ENCODE measurements at places on chromosomes 11 and 22.

DNA sequence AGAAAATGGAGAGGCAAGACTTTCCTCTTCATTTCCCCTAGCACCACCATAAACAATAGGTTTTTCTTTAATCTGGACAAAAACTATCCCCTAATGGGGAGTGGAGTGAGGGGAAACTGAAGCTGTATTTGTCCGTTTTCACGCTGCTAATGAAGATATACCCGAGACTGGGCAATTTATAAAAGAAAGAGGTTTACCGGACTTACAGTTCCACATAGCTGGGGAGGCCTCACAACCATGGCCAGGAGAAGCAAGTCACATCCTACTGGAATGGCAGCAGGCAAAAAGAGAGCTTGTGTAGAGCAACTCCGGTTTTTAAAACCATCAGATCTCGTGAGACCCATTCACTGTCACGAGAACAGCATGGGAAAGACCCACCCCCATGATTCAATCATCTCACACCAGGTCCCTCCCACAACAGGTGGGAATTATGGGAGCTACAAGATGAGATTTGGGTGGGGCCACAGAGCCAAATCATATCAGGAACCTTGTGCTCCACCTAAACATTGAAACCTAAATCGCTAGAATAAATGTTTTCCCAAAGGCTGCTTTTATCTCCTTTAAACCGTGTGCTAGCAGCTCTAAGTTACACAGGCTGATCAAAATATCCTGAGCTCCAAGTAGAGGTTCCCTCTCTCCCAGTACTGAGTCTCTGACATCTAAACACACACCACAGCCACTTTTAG, 4.3 kb downstream of the UBQLN3 start:
- no peak for DNase-seq

- DNase-seq, result no peak
These were observed 50.9 kb upstream of the HEPHL1 start for GRCh38 chr11:93969925-93970922.

GRCh38 chr11:105918600-105918999, 103.4 kb downstream of the MSANTD4 start:
- no peak for DNase-seq

DNA sequence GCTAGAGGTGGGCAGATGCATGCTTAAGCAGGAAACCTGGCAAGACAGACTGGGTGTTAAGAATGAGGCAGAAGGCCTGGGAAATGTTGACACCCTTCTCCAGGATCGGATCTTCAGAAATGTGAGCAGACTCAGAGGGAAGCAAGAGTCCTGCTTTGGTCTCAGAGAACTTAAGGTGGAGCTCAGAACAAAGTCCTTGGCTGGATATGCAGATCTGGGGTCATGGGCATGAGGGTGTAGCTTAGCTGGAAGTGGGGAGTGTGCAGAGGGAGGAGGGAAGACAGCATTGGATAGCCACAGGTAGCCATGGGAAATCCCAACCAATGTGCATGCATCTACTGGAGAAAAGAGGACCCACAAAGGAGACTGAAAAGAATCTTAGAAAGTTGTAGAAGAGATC, 58.6 kb upstream of the CDON start:
- DNase-seq, result no peak

GRCh38 chr11:18088366-18088765, 17.5 kb downstream of the SAAL1 start:
- no peak for DNase-seq

GRCh38 chr11:128725630-128726319, 31.9 kb downstream of the FLI1 start:
- DNase-seq, result no peak

- no peak for DNase-seq
These were observed 7.9 kb upstream of the SCGB1A1 start for GRCh38 chr11:62410972-62411371.

DNA sequence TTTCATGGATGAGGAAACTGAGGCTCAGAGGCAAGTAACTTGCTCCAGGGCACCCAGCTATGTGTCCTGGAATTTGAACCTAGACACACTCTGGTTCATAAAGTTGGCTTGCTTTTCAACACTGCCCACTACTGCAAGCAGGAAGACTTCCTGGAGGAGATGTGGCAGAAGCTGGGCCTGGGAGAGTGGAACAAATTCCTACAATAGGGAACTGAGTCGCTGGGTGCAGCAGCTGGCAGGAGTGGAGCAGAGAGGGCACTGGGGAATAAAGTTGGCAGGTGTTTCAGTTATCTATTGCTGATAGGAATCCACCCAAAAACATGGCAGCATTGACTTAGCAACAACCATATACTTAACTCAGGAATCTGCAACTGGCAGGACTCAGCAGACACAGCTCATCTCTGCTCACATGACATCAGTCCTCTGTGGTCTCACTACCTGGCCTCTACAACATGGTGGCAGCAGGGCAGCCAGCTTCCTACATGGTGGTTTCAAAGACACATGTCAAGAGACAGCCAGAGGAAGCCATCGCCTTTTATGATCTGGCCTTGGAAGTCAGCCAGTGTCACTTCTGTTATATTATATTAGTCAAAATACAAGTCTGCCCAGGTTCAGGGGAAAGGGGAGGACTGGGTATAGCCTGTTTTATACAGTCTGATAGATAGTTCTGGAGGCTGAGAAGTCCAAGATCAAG, 10.6 kb upstream of the CARD10 start:
- DNase-seq, result no peak

DNA sequence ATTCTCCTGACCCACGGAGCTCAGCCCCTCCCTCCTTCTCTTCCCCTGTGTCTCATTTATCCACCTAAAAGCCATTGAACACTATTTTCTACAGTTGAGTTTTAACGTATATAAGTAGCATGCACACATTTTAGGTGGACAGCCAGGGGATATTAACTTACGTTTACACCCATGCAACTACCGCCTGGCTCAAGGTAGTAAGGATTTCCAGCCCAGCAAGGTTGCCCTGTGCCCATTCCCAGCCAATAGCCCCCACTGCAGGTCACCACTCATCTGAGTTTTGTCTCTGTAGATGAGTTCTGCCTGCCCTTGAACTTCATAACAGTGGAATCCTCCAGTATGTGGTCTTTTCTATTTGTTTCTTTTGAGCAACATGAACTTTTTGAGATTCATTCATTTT, 65.4 kb downstream of the SMIM38 start:
- DNase-seq, result no peak

DNA sequence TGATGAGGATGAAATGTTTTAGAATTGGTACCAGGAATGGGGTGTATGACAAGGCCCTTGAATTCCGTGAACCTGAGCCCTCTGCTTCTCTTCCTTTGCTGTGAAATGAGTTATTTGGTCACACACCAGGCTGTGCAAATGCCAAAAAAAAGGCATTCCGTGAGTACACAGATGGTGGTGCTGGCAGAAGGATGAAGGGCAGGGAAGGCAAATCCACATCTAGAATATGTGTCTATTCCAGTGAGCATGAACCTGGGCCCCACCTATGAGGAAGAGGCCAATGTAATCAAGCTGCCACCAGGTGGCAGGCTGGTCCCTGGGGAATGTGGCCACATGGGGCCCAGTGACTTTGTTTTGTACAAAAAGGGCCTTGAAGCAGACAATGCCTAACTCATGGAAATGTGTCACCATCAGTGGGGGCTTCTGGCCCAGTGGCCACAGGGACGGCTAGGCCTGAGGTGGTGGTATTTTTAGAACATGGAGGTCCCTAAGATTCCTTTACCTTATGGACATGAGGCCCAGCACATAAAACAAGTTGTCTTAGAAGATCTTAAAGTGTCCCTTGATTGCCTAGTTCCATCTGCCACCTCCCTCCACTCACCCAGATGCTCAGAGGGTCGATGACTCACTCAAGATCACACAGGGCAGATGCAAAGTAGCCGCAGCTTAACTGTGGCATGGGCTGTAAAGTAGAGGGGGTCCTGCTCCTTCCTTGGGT, 3.9 kb upstream of the RNF215 start:
- DNase-seq, result peak; percentile 72

- peak; percentile 63 for DNase-seq
These were observed 30.7 kb downstream of the SCUBE2 start for GRCh38 chr11:9060700-9061111.

DNA sequence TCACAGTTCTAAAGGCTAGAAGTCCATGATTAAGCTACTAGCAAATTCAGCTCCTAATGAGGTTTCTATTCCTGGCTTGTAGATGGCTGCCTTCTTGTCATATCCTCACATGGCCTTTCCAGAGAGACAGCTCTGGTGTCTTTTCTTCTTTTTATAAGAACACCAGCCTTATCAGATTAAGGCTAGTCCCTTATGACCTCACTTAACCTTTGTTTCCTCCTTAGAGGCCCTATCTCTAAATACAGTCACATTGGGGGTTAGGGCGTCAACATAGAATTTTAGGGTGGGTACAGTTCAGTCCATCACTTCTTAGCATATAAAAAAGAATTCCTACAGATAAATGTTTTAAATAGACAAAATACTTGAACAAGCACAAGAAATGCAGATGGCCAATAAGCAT, 18.2 kb upstream of the CLPB start:
- DNase-seq, result no peak

DNA sequence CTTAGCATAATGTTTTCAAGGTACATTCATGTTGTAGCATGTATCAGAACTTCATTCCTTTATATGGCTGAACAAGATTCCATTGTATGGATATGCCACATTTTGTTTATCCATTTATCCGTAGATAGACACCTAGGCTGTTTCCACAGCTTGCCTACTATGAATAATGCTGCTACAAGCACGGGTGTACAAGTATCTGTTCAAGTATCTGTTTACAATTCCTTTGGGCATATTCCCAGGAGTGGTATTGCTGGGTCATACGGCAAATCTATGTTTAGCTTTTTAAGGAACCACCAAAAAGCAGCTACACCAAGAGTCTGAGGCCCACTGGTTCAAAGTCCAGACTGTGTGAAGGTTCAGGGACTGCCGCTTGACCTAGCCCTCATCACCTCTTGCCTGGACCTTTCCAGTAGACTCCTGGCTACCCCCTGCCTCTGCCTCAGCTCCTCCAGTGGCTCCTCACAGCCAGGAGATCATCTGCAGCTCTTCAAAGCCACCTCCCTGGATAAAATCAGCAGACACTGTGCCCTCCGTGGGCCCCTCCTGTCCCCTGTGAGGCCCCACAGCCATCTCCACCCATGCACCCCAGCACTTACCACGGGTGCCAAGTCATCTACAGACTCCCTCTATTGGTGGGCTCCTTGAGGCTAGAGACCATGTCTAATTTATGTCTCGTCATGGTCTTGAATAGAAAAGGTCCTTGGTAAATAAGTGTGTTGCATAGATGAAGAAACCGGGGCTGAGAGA, 160.3 kb downstream of the MN1 start:
- no peak for DNase-seq

- DNase-seq, result no peak
These were observed 20.0 kb upstream of the TUB start for GRCh38 chr11:8060801-8061554.

GRCh38 chr11:32331792-32332191, 103.5 kb downstream of the WT1 start:
- no peak for DNase-seq

GRCh38 chr11:79956061-79956460, 515.2 kb upstream of the TENM4 start:
- no peak for DNase-seq

- DNase-seq, result no peak
These were observed 109.6 kb downstream of the SCN3B start for GRCh38 chr11:123544631-123545375.

- no peak for DNase-seq
These were observed 90.5 kb upstream of the ALX4 start for GRCh38 chr11:44400431-44400830.

- no peak for DNase-seq
These were observed 40.9 kb upstream of the BIRC3 start for GRCh38 chr11:102276362-102276761.

Data from activated T-cell treated with anti-CD3 and anti-CD28 coated beads for 48 hours (primary cell).